ENCODE measurements at places on chromosomes 7 and 10.

- no peak for DNase-seq
These were observed 58.6 kb upstream of the MKRN1 start for GRCh38 chr7:140537750-140538482.

DNA sequence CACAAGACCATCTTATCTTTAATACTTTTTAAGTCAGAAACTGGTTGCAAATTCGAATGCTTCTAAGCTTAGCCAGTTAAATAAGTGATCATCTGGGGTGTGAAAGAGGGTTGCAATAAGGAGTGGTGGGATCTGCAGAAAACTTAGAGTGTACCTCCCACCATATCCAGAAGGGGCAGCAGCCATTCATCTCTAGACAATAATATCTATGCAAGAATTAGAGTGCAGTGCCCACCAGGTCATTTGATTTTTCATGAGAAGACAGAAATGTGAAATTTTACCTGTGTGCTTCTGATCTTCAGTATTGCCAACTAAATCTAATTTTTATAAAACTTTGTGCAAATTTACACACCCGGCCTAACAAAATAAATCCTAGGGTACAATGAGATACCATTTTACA, 127.2 kb upstream of the SP4 start:
- no peak for DNase-seq

DNA sequence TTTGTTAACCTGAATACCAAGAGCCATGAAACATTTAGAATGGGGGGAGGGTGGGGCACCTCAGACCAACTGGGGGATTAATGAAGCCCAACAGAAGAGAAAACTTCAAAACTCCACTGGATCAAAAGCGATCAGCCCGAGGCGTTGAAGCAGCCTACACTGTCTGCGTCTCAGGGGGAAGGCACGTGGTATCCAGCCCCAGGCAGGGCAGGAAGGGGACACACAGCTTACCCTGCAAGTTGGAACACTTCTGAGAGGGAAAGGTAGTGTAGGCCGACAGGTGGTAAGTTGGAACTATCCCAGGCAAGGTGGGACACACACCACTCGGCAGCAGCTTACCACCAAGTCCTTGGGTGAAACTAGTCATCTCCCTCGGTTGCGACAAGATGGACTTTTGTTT, 102.9 kb downstream of the TAX1BP1 start:
- DNase-seq = no peak

GRCh38 chr7:33903791-33904680, 1.3 kb upstream of the BMPER start:
- DNase-seq = no peak

DNA sequence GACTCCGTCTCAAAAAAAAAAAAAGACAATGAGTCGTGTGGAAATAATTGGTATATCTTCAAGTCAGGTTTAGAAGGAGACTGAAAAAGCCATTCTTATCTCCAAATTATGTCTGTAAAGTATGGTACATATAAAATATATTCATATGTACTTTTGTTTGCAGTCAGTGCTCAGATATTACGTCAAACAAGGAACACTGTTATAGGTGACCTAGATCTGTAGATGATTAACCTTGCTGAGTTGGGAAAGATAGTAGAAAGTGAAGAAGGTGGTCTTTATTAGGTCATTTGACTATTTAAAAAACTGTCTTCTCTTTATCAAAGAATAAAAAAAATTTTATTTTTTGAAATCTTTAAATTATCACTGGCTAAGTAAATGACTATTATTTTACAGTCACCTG, 44.9 kb upstream of the CYP26C1 start:
- DNase-seq = no peak

DNA sequence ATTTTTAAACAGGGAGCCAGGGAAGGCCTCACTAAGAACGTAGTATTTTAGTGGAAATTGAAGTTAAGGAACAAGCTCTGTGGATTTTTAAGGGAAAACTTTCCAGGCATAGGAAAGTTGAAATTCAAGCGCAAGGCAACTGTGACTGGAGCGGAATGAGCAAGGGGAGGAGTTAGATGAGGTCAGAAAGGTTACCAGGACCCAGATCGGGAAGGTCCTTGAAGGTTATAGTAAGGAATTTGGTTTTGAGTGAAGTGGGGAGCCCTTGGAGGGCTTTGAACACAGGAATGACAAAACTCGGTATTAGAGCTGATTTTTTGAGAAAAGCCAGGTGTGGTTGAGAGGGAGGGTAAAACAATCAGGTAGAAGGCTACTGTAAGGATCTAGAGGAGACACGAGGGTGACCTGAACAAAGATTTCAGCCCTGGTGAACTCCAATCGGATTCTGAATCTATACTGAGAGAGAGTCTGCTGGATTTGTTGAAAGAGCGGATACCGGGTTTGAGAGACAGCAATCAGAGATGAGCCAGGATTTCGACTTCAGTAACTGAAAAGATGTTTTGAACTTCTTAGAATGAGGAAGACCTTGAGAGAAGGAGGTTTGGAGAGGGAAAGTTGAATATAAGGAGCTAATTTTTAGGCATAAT, 1013.9 kb downstream of the NRG3 start:
- DNase-seq = no peak

GRCh38 chr10:19606968-19607367, 209.3 kb upstream of the PLXDC2 start:
- no peak for DNase-seq

DNA sequence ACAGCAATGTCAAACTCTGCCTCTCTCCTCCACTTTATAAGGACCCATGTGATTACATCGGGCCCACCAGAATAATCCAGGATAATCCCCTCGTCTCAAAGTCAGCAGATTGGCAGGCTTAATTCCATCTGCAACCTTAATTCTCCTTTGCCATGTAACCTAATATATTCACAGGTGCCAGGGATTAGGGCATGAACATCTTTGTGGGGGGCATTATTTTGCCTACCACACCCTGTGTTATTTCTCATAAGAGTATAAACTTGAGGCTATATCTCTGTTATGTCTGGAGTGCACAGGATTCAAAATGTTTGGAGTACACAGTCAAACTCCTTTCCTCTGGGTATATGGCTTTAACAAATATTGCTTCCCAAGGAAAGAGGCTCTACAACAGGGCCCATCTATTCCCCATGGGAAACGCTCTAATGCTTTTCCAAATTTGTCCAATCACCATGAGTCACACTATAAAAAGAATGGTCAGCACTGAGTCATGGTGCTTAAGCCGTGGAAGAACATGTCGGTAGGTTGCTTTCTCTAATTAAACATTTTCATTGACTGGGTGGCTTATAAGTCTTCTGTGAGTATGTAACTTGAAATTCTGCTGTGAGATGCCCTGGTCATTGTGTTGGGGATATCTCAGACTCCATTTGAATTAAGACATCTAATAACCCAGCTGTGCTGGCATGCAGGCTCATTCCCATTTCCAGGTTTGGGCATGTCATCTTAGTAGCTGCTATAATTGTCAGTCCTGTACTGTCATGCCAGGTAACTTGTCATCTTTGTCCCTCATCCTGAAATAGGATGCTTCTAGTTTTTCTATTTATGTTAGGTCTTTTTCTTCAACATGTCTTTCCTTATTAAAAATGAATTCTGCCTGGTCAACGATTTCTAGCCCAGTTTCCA, 11.5 kb upstream of the AKR1B10 start:
- peak; percentile 81 for DNase-seq

GRCh38 chr10:48623607-48624132, 18.8 kb upstream of the ARHGAP22 start:
- no peak for DNase-seq

DNA sequence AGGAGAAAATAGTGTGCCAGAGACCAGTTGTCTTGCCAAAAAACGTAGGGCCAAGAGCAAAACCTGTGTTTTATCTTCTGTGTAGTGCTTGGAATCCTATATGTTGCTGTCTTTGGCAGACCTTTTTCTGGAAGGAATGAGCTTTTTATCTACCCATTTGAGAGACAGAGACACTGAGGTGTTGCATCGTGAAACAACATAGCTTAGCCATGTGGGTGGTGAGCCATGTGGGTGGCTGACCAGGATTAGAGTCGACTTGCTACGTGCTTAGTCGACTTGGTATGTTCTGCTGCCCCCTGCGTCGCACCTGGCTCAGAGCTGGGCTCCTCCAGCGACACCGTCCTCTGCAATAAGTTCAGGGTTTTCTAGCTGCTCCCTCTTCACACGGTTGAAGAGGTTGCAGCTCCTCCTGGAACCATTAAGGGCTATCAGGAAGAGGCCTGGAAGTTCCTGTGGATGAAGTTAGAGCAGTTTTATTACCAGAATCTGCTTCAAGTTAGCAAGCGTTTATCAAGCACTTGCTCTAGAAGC, 175.8 kb downstream of the SH2D4B start:
- no peak for DNase-seq

Data from Panc1 (cell line).